ENCODE measurements at places on chromosomes 11 and 22.

DNA sequence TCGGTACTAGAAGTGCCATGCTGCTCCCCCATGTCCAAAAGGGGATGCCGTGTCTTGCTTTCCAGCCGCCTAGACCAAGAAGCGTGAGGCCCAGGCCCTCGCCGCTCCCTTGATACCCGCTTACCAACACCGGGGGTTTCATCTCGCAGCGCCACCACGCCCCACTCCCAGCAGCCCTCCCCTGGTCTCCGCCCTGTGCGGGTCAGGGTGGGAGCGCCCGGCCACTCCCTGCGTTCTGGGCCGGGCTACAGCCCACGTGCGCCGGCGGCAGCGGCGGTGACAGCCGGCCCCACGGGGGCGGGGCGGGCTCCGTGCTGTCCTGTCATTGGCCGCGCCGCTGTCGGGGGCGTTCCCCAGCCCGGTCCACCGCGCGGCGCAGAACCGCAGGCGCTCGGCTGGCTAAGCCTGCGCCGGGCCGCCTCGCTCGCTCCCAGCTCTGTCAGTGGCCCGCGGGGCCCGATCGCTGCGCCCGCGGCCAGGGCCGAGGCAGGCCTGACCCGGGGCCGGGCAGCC is at the start of gene MICAL2:
Gene MICAL2 (plus strand): TSS at position 390 of the 513 bp plus-strand sequence. CDS start 51,566 bp downstream, outside the sequence.
- DNase-seq: peak; percentile 94

DNA sequence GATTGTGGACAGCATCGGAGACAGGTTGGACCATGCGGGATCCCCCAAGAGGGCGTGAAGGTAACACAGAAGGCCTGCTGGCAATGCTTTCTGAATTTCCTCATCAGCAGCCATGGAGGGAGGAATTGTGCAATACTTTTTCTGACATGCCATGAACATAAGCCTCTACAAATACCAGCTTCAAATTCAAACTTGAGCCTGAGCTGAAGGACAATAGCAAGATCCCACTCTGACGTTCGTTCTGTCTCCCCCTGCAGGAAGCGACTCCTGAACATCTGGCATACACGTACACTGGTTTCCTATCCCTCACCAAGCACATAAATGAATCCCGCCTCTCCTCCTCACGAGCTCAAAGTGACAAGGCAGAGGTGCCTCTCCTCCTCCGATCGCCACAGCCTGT is 312.2 kb downstream of the BRD1 start:
- no peak for DNase-seq

- DNase-seq: no peak
These were observed 416.7 kb upstream of the CHORDC1 start for GRCh38 chr11:90639461-90639993.

- DNase-seq: peak; percentile 15
These were observed 6.0 kb downstream of the CSNK1E start for GRCh38 chr22:38311323-38311620.

GRCh38 chr11:90874281-90874680 is 651.4 kb upstream of the CHORDC1 start:
- DNase-seq: no peak

DNA sequence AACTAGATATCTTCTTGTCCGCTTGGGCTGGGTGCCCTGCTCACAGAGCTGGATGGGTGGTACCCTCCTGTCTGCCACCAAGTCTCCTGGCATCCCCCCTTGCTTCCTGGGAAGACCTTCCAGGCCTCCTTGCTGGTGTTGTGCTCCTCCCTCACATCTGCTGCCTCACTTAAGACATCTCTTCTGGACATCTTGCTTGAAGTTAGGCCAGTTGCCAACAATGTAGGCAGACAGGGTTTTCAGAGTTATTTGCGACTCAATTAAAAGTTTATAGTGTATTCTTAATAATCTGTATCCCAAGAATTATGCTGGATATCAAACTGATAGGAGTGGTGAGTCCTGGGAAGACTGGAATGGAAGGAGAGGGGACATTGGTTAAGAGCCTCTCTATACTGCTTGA is 64.0 kb upstream of the TNRC6B start:
- no peak for DNase-seq

- DNase-seq: no peak
These were observed 82.9 kb downstream of the PKNOX2 start for GRCh38 chr11:125247431-125247830.

- DNase-seq: no peak
These were observed 19.6 kb downstream of the KCTD21 start for GRCh38 chr11:78168539-78169477.

DNA sequence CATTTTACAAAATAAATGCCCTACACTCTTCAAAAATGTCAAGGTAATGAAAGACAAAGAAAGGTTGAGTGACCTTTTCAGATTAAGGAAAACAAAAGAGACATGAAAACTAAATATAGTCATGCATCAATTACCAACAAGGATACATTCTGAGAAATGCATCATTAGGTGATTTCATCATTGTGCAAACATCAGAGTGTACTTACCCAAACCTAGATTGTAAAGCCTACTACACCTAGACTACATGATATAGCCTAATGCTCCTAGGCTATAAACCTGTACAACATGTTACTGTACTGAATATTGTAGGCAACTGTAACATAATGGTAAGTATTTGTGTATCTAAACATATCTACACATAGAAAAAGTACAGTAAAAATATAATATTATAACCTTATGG is 26.7 kb downstream of the INTS4 start:
- no peak for DNase-seq

- no peak for DNase-seq
These were observed 148.7 kb upstream of the B3GAT1 start for GRCh38 chr11:134560566-134561330.

GRCh38 chr11:6318204-6318603 is 2.1 kb downstream of the CAVIN3 start:
- DNase-seq: no peak

GRCh38 chr11:27619763-27620335 is 80.4 kb downstream of the BDNF start:
- DNase-seq: no peak

- DNase-seq: no peak
These were observed 137.7 kb downstream of the ATG16L2 start for GRCh38 chr11:72951888-72952287.

DNA sequence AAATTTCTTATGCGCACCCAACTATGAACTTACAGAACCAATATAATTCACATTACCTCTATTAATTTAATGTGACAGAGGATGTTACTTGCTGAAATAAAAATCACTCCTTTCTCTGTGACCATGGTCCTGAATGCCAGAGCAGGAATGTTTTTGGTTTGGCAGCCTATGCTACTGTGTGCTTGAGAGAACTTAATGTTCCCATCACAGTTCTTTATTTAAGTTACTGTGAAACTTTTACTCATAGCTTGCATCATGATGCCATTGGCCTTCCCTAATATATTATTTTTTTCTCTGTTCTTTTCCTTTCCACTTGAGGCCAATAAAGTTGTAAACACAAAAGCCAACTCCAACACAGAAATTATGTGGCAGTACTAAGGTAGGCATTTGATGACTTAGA is 142.2 kb downstream of the FAM76B start:
- DNase-seq: no peak

DNA sequence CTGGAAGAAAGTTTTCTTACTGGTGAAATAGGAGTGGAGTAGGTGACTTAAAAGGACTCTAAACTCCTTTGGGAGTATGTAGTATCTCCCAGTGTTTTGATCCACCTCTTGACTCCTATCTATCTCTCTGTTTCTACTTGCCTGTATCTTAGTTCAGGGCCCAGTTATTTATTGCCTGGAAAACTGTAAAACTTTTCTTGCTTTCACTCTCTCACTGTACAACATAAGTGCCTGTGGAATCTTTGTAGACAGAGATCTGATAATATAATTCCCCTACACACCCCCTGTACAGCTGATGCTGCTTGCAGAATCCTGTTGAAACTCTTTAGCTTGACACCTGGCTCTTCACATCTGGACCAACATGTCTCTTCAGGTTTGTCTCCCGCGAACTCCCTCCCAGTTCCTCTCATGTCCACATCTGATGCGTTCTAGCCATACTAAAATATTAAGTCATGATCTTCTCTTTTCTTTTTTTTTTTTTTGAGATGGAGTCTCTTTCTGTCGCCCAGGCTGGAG is 26.5 kb upstream of the SESN3 start:
- no peak for DNase-seq

DNA sequence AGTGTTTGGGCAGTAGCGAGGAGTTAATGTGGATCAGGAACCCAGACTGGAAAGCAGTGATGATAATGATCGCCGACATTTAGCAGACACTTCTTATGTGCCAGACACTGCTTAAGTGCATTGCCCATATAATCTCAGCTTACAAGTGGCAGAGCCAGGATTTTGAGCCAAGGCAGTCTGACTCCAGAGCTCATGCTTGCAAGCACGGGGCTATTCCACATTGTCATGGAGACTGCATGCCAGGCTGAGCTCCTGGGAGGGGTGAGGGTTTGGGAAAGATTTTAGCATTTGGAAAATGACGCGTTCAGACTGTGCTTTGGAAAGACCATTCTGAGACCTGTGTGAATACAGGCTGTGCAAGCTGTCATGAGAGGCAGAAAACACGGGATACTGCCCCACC is 302.7 kb downstream of the DDX10 start:
- no peak for DNase-seq

DNA sequence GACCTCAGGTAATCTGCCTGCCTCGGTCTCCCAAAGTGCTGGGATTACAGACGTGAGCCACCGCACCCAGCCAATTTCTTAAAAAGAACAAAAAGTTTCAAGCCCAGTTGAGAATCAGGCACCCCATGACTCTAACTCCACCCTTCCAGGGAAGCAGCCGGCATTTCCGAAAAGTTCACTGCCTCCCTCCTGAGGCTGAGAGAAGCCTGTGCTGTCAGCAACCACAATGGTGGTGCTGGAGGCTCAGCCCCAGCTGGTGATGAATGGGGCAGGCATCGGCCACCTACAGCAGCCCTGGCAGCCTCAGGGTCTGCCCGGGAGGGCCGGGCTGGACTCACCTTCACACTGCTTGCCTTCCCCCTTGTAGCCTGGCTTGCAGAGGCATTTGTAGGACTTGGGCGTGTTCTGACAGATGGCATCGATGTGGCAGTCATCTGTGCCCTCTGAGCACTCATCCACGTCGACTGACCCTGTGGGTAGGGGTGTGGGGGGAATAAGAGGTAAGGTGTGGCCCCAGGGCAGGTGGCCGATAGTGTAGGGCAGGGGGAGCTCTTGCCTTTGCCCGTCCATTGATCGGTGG is 4.3 kb downstream of the SCUBE1 start:
- no peak for DNase-seq

DNA sequence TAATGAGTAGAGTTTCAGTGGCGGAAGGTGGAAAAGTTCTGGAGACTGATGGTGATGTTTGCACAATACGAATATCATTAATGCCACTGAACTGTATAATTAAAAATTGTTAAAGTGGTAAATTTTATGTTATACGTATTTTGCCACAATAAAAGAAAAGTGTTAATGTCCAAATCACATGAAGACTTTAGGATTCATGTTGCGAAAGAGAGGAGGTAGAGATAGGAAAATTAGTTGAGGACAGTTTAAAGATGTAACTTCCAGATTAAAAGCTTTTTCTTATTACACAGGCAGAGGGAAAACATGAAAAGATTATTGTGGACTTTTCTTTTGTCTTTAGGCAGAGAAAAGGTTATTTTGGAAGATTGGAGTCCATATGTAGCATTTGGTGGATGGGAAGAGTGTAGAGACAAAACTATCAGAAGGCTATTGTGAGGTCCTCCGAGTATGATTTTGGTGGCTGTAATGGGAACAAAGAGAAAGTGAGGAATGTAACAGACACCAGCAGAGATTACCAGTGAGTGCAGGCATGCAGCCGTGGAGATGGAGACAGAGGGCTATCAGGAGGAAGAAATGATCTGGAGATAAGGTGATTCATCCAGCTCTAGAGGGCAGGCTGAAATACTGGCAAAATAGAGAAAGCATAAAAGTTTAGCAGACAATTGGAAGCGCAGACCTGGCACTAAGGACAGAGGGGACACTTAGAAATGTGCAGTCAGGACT is 12.5 kb downstream of the VPS26B start:
- no peak for DNase-seq

- DNase-seq: no peak
These were observed 58.8 kb upstream of the RRAS2 start for GRCh38 chr11:14417617-14418374.

DNA sequence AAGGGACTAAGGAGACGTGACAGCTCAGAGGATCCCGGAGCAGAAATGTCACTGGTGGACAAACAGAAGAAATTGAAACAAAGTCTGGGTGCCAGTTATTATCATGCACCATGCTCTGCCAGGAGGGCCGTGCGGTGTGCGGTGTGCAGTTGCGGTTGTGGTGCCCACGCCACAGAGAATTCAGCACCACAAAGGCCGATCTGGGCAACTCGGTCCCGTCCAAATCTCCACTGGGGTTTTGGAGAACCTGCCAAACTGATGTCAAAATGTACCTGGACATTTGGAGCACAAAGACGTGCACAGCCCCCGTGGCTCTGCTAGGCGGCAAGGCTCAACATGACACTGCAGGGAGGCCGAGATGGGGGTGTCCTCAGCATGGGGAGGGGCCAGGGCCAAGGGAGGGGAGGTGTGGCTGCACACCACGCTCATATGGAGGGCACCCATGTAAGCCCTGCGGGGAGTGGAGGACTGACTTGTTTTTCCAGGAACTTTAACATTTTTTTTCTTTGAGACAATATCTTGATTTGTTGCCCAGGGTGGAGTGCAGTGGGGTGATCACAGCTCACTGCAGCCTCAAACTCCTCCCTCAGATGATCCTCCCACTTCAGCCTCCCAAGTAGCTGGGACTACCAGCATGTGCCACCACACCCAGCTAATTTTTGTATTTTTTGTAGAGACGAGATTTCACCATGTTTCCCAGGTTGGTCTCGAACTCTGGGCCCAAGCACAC is 39.4 kb downstream of the GNB1L start:
- DNase-seq: no peak

GRCh38 chr22:35368386-35368785 is 12.5 kb upstream of the HMOX1 start:
- no peak for DNase-seq

GRCh38 chr11:78898266-78898775 is 323.7 kb upstream of the NARS2 start:
- no peak for DNase-seq

- DNase-seq: no peak
These were observed 1.3 kb downstream of the TP53I11 start for GRCh38 chr11:44949160-44950030.

- no peak for DNase-seq
These were observed 3.3 kb upstream of the BCL9L start for GRCh38 chr11:118928870-118929500.

DNA sequence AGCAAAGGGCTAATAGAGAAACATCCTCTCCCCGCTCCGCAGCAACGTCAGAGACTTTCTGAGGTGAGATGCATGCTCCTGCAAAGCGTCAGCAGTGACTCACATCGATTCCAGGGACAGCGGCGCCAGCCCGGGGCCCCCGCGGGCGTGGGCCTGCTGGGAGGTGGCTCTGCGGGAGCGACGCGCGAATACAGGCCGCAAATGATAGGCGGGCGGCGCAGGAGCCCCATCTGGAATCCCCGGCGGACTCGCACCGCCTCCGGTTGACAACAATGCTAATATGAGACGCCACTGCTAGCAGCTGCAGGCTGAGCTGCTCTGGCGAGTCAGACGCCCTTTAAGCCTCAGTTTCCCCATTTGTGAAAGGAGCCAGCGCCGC is 557 bp downstream of the RANGAP1 start:
- peak; percentile 94 for DNase-seq

Measured in activated CD4-positive, alpha-beta T cell treated with anti-CD3 and anti-CD28 coated beads, Interleukin-10, Interleukin-2, amounts not matched to agents 100 ng/mL and 50 ng/mL, durations not matched to agents 16 hours and 8 hours (primary cell).